Activated CD4-positive, alpha-beta memory T cell treated with anti-CD3 and anti-CD28 coated beads for 36 hours (primary cell): ENCODE measurements at places on chromosomes 12 and 14.
A peak's percentile ranks its signal among the peaks of the same experiment; 100 is the strongest.

DNA sequence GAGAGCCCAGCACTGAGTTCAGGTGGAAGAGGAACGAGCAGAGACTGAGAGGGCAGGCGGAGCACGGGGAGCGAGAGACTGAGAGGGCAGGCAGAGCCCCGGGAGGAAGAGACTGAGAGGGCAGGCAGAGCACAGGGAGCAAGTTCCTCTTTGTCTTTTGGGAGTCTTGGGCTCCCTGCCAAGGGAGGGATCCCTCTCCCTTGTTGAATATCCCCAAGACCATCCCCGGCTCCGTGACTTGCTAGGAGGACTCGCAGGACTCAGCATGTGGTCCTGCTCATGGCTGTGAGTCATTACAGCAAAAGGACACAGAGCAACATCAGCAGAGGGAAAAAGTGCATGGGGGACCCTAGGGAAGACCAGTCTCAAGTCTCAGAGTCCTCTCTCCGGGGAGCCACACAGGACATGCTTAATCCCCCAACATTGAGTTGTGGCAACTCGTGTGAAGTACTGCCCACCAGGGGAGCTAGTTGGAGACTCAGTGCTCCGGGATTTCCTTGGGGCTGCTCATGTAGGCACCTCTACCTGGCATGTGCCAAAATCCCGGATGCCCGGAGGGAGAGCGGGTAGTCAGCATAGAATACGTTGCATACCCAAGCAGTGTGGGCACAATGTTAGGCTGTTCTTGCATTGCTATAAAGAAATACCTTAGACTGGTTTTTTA lies 81.0 kb downstream of the CCDC92 start:
- no peak for DNase-seq

GRCh38 chr14:91238085-91238484 lies 6.4 kb downstream of the GPR68 start:
- no peak for DNase-seq

DNA sequence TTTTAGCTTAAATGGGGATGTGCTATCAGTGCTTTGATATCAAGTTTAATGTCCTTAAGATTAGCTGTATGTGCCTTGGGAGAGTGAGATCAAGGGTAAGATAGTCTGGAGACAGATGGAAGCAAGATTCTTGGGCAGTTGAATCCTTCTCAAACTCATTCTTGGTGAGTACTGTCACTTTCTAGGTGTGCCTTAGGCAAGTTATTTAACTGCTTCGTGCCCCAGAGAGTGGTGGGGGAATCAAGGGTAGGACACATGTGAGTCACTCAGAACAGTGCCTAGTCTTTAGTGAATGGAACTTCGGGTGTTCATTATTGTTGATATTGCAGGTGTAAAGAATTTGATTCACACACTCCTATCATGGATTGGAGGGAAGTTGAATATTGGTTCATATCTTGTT lies 803.7 kb downstream of the DIO2 start:
- no peak for DNase-seq

GRCh38 chr12:121279507-121279915 lies 17.0 kb downstream of the CAMKK2 start:
- DNase-seq, result no peak

GRCh38 chr12:127909041-127909440 lies 357.9 kb upstream of the TMEM132C start:
- no peak for DNase-seq

DNA sequence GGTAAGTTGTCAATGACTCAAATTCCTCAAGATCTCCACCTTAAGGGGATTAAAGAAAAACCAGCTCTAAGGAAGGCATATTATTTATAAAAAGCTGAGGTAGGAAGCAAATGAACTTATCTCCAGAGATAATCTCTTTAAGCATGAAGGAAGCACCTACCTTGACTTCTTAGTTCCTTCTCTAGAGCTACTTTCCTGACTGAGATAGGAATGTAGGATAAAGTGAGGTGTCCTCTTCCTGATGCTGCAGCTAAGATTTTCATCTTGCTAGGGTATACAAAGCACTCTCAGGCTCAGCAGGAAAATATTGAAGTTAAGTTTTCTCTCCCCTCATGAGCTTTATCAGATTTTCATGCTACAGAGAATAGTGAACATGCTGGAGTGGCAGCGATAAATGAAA lies 163.0 kb upstream of the E2F7 start:
- no peak for DNase-seq

DNA sequence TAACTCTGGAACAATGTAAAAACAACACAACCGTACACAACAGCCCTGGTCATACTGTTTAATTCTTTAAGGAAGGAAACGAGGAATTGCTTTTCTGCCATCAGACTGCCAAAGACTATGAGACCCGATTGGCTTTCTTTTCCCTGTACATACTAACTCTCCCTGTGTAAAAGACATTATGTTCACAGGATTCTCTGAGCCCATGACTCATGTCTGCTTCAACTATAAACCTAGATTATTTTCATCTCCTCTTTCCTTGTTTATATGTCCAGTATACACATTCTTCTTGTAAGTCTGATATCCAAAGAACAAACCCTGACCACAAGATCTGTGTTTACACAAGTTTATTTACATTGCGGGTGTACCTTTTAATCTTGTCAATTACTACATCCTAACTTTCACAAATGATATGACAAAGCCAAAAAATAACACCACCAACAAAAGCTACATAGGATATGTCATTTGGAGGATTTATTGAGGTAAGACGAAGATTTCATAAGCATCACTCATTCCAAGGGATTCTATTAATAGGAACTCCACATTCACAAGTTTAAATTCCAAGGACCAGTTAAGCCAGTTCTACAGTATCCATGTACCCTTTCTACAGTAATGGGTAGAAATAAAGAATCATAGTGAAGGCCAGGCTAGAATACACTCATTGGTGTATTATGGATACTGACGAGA lies 67.3 kb downstream of the STXBP6 start:
- no peak for DNase-seq

- DNase-seq, result no peak
Measured at GRCh38 chr12:95642583-95642982, 91.3 kb upstream of the USP44 start.

DNA sequence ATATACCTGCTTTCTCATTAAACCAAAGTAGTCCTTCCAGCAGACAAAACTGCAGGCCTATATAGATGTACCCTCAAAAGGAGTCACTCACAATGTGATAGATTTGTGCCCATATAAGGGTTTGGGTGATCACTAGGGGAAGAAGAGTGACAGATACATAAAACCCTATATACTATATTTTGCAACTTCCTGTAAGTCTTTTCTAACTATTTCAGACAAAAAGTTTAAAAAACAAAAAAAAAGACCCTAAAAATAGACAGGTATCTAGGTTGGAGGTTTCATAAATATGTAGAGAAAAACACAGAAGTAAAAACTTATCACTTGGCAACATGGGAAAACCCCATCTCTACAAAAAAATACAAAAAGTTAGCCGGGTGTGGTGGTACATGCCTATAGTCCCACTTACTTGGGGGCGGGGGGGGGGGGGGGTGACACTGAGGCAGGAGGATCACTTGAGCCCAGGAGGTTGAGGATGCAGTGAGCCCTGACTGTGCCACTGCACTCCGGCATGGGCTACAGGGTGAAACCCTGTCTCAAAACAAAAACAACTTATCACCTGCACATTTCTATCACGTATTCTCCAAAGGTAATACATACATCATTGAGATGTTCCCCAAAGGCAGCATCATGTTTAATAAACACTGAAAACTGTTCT lies 2.9 kb downstream of the VCPKMT start:
- DNase-seq, result no peak

DNA sequence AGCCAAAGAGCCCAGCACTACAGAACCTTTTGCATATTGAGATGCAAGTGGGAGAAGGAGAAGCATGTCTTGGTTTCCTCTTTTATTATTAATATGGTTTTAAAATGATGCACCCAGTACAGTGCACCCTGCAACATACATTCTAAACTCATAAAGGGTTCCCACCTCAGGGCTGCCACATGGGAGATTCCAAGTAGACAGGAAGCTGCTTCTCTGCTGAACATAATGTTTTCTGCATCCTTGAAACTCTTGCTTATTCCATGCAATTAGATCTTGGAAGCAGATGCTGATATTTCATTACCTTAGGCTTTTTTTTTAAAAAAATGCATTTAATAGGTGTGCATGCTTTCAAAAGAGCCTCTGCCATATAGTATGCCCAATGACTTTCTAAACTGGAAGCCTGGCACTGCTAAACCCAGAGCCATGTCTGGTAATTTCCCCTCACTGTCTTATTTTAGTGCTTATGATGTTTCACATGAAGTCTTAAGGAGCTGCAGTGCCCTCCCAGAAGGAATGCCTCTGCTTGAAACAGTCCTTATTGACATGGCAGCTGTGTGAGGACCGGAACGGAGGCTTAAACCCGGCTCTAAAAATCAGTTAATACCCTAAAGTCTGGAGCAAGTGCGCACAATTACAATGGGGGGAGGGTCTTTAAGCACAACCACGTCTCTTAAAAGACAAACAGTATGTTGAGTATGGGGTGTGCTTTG lies 2.0 kb upstream of the SIX1 start:
- DNase-seq, result no peak

DNA sequence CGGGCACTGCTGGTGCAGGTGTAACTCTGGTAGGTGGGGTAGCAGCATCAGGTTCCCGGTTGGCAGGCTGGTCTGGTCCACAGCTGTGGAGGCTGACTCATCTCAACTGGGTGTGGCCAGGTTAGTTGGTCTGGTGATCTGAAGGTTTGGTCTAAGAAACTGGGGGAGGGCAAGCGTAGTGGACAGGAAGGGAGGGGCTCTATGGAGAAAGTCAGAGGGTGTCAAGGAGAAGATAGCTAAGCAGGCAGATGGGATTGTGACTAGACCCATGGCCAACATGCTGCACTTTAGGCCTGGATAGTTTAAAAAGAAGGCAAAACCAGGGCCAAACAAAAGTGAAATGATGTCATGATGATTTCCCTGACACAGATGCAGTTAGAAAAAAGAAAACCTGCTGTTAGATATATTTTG lies 7.9 kb downstream of the TRIM9 start:
- DNase-seq, result no peak

GRCh38 chr12:6773590-6774351 lies 1.5 kb downstream of the LAG3 start:
- DNase-seq, result peak; percentile 61

GRCh38 chr12:94186278-94187241 lies 38.2 kb downstream of the PLXNC1 start:
- no peak for DNase-seq

- DNase-seq, result no peak
Measured at GRCh38 chr14:66482873-66483272, 3.3 kb upstream of the CCDC196 start.

DNA sequence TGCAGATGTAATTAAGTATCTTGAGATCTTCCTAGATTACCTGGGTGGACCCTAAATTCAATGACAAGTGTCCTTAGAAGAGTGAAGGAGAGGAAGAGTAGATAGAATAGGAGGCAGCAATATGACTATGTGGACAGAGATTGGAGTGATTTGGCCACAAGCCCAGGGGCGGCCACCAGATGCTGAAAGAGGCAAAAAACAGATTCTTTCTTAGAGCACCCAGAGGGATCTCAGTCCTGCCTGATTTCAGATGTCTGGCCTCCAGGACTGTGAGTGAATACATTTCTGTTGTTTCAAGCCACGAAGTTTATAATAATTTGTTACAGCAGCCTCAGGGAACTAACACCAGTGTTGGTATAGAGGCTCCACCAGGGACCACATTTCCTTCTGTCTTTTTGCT lies 67.3 kb downstream of the DACT1 start:
- DNase-seq, result no peak

DNA sequence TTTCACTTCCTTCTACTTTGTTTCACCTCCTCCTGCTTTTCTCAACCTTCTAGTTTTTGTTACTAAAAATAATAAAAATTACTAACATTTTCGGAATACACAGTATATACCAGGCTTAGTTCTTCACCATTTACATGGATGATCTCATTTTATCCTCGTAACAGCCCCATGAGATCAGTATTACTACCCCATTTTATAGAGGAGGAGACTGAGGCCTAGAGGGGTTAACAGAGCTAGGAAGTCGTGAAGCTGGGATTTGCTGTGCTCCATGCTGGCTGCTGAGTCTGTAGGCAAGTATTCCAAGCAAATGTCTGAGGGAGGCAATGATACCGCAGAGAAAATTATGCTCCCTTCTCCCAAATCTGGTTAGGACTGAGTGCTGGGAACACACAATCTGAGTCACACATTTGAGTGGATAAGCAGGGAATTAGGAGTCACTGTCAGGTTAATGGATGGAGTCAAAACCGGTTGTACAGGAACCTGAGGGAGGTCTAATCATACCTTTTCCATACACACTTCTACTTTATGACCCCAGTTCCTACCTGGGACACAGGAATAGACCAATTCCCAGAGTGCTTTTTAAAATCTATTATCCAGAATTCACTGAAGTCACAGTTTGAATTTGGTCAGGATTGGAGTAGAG lies 51.1 kb downstream of the ZFYVE26 start:
- DNase-seq, result no peak

DNA sequence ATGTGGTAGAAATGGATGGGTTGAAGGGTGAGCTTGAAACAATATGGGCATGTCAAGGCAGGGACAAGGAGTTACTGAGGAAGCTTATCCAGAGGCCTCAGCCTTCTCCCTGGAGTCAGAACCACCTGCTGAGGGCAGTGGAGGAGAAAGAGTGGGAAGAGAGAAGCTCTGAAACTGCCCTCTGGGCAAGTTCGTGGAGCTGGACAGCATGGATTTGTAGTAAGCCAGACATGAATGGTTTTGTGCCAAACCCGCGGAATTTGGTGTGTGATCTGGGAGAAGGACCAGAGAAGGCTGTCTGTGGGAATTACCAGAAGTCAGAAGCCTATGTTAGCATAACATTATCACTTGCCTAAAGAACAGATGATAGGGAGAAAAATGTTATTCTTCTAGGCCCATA lies 164.8 kb downstream of the SLC41A2 start:
- DNase-seq, result no peak

- DNase-seq, result no peak
Measured at GRCh38 chr12:104188534-104188933, 27.0 kb upstream of the TXNRD1 start.

GRCh38 chr14:101226265-101226602 lies 322.7 kb upstream of the RTL1 start:
- DNase-seq, result no peak

DNA sequence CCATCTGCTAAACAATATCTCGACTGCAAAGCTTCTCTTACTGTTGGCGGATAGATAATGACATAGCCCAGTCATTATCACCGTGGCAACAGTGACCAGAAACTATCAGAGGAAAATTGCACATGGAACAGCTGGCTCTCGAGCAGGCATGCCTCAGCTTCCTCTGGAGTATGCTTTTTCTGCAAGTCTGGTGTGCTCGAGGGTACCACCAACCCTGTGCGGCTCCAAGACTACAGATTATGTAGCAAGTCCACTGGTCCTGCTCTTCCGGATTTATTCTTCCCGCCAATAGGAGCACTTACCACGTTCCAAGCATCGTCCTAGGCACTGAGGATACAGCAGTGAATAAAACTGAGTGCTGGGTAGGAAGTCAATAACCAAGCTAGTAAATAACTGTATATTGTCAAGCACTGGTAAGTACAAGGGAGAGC lies 1.4 kb upstream of the GLRX5 start:
- peak; percentile 44 for DNase-seq
